ENCODE measurements at places on chromosomes 2 and 18.

DNA sequence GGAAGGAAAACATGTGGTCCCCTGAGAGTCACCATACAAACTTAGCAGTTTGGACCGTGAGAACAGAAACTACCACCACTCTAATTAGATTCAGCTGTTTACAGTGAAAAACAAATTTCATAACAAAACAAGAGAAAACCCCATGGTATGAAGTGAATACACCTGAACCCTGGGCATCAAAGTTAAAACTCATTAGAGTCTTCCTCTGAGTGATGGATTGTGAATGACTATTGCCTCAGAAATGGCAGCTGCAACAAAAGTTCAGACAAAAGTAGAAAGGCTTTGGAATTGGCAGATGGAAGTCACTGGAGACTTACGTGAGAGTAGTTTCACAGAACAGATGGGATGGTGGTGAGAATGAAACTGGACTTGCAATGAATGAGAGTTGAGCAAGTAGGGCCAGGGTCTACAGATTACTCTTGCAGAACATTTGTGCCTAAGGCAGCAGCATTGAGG is 98.0 kb downstream of the AAK1 start:
- DNase-seq = no peak

- no peak for DNase-seq
Measured at GRCh38 chr2:45578056-45578843, 32.8 kb downstream of the SRBD1 start.

DNA sequence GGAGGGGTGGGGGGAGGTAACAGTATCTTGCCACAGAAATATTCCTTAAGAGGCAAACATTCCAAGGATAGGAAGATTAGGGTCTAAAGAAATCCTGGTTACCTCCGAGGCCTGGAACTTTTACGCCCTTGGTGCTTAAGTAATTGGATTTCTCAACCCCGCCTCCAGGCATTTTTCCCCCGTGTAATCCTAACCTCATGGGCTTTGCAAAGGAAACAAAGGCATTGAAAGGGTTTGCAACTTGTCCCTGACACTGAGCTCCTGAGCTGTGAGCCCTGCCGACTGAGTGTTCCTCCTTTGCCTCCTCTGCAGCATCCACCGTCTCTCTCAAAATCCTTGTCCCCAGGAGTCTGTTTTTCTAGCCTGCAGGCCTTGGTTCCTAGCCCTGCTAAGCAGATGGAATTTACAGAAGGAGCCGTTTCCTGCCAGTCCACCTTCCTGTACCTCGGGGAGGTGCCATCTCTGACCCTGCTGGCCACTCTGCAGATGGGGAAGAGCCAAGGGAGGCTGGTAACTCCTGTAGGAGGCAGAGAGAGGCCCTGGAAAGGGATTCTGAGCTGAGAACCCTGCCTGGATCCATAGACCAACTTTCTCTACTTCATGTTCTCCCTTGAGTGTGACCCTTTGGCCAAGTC is 24.2 kb downstream of the TET3 start:
- no peak for DNase-seq

DNA sequence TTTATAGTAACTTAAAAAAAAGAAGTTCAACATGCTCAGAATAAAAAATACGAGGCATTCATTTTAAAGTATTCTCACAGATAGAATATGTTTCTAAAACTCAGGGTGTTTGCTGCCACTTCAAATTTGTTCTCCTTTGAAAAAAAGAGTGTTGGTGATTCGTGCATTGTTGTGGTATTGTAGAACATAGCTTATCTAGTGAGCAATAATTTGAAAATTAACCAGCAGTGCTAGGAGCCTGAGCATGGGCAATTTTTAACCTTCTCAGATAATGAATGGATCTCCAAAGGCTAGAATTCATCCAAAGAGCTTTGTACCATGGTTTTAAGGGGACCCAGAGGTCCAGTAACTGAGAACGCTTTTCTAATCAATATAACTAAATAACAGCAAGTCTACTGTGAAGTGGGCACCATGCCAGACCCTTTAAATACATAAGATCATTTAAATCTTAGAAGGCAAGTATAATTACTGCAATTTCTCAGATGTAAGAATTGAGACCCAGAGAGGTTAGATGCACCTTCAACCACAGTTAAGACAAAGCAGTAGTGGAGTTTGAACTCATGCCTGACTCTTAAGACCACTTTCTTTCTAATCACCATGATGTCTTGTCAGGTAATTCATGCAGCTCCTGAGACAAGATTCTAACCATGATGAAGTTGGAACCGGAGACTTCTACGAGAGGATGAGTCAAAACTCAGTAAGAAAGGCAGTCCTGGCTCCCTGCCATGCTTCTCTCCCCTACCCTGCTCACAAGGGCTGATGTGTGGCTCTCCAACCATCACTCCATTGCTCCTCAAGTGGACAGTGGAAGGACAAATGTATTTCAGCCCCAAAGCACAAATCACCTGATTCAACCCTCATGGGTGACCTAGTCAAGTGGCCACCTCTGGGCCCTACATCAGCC is 3.4 kb downstream of the CYRIA start:
- peak; percentile 54 for DNase-seq

DNA sequence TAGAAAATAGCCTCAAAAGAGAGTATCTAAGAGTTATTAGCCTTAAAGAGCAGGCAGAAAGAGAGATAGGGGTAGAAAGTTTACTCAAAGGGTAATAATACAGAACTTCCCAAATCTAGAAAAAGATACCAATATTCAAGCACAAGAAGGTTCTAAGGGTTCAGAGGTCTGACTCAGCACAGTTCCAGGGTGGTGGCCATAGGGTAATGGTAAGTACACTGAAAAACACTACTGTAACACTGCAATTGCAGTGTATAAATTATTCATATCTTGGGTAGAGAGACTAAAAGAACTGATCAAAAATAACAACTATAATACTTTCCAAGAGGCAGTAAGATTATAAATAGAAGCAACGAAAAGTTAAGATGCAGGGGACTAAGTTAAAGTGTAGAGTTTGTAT is 115.2 kb downstream of the ROCK1 start:
- DNase-seq = no peak

DNA sequence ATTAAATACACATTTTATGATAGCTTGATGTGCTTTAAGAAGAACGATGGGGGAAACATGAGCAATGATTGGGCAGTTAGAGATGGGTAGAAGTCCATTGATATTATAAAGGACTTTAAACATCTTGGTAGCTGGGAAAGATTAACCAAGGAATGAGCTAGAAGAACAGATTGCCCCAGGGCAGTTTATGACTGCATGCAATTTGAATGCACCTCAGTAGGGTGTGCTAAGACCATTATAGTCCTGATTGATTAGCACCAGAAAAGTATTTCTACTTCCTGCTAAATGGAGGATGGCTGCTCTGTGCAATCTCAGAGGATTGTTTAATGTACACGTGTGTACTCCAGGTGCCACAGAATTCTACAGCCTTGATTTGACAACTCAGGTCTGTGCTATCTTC is 641.9 kb downstream of the CNTNAP5 start:
- DNase-seq = no peak

DNA sequence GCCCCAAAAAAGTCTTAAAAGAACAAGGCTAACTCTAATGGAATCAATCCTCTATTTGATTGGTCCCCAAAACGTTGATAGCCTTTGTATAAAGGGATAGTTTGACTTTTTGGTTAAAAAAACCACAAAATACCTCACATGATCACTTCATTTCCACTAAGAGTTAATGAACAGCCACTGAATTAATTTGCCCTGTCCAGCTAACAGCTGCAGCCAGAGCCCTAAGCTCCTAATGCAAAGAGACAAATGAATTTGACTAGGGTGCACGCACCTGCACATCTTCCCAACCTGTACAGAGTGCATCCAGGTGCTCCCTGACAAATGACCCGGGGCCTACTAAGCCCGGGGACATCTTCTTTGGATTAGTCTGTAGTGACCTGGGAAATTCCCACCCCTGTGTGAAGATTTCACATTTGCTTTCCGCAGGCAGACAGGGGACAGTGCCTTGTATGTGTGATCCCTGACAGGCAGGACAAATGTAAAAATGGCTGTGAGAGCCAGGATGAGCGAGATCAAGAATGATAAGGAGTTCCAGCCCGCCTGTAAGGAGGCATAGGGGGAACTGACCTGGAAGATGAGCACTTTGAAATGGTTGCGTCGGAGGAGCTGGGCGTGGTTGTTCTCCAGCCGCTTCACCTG is 893 bp downstream of the CAVIN2 start:
- no peak for DNase-seq

GRCh38 chr2:24492421-24493279 is 1.6 kb downstream of the NCOA1 start:
- no peak for DNase-seq

GRCh38 chr2:201888426-201888800 is 82.1 kb downstream of the CDK15 start:
- DNase-seq = no peak

DNA sequence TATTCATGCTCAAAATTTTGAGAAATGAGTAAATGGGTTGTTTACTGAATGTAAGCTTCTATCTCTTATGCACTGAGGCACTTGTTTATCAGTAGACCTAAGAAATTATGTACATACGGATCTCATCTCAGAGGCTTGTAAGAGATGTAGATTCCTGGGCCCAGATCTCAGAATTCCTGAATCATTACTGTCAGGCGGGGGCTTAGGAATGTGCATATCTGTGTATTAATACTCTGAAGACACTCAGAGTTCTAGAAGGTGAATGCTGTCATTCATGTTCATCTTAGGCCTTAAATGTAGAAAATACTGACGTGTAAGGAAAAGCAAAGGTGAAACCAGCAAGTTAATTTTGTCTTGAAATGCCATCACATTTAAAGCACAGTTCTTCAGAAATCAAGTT is 169.6 kb downstream of the FMNL2 start:
- DNase-seq = no peak

DNA sequence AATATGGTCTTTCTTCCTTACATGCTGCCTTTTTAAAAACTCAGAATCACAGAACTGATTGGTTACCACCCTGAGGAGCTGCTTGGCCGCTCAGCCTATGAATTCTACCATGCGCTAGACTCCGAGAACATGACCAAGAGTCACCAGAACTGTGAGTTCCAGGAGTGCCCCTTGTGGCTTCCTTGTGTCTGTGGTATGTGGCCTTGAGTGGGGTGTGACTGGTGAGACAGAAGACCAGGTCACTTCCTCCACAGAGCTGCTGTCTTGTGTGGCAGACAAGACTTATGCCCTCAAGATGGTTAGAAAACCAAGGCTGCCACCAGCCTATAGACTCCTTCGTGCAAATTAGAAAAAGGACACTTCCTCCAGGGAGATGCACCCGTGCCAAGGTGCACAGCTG is 72.6 kb downstream of the EPAS1 start:
- DNase-seq = no peak
